Activated CD4-positive, alpha-beta T cell treated with anti-CD3 and anti-CD28 coated beads, Interleukin-2, amount 50 U/mL, for 4 hours (primary cell): ENCODE measurements at places on chromosomes 13 and 19.

GRCh38 chr19:3006075-3006767, 22.9 kb downstream of the TLE2 start:
- DNase-seq = no peak

GRCh38 chr13:26340807-26341206, 86.9 kb downstream of the CDK8 start:
- DNase-seq = no peak

DNA sequence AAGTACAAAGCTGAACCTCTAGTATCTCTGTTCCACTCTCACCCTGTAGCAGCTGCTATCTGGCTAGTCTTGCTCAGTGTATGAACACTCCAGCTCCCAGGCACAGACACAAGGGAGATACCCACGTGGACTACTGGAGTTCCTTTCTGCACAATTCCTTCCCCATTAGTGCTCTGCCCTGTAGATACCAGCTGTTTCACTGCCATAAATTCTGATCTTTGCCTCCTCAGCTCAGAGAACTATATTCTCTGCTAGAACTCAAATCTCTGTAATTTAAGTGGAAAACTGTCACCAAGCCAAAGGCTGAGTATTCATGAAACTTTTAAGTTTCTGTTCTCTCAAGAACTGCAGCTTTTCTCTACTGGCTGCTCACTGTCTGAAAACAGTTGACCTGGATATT, 273.7 kb downstream of the DIAPH3 start:
- no peak for DNase-seq

DNA sequence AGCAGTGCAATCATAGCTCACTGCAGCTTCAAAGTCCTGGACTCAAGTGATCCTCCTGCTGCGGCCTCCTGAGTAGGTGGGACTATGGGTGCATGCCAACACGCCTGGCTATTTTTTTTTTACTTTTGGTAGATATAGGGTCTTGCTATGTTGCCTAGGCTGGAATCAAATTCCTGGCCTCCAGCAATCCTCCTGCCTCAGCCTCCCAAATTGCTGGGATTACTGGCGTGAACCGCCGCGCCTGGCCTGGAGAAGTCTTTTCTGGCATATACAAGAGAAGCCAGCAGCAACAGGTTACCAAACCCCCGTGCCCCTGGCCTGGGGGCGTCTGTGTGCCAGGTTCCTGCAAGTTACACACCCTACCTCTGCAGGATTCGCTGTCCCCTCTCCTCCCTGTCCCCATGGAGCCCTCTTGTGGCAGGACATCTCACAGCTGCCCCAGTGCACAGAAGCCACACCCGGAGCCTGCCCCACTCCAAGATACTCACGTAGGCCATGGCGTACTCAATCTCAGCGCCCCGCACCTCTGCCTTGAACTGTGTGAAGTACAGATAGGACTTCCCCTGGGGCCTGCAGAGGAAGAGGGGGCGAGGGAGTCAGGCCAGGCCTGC, 9.9 kb downstream of the MYDGF start:
- no peak for DNase-seq

DNA sequence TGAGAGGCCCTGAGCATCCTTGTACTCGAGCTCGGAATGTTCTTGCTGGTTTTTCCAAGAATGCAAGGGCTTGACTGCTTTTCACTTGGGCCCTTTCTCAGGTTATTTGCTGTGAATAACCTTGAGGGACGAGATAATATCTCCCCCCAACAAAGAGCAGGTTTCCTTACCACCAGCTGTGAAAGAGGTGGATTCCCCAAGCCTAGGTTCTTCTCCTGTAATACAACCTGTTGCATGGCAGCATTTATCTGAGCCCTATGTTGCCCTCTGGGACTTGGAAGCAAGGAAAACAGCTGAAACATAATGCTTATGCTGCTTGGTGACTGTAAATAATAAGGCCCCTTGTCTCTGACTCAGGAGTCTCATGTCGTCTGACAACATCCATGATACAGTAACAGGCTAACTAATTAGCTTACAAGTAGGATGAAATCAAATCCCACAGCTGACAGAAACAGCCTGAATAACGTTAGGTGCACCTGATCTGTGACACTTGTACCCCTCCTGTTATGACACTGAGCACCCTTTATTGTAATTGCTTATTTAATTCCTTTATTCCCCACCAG, 43.6 kb upstream of the RCBTB2 start:
- no peak for DNase-seq

DNA sequence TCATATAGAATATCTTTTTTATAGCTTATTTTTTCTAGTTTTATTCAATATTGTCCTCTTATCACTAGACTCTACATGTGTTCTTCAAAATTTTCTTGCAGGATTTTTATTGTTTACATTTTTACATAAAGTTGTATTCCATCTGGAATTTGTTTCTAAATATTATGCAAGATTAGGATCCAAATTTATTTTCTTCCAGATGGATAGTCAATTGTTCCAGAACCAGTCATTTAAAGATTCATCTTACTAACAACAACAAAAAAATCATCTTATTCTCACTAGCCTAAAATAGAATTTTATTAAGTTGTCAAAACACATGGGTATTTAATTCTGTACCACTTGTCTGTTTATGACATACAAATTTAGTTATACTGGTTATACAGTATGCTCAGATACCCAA, 390.4 kb upstream of the GPC6 start:
- DNase-seq = no peak

DNA sequence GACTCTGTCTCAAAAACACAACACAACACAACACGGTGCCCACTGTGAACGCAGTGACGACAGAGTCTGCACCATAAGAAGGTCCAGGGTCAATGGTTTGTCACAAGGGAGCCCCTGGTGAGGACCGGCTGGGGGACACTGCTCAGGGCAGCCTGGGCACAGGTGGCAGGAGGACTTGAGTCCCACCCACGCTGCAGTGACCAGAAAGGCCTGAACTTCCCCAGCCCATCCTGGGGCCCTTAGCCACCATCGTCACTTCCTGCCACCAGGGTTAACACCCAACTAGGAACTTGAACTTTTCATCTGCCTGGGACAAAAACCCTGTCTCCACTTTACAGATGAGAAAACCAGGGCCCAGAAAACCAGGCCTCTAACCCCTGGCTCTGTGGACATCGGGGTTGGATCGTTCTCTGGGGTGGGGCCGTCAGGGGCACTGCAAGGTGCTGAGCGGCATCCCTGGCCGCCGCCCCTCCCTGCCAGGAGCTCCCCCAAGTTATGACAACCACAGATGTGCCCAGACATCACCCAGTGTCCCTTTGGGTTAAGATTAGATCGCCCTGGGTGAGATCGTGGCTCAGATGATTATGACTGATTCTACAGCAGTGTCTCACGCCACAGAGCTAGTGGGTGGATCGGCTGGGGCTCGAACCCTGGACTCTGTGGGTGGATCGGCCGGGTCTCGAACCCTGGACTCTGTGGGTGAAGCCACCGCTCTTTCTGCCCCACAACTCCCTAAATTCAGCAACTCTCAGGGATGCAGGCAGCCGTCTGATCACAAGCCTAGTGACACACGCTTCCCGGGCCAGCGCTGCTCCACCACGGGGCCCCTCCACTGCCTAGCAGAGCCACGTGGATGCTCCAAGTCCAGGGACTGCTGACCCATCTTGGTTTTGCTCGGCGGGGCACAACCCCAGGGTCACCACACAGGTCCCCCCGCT, 14.0 kb downstream of the MOB3A start:
- no peak for DNase-seq

GRCh38 chr13:52345048-52345447, 60.9 kb downstream of the THSD1 start:
- no peak for DNase-seq

- no peak for DNase-seq
These were observed 153.9 kb downstream of the MIPEP start for GRCh38 chr13:23735329-23735728.

DNA sequence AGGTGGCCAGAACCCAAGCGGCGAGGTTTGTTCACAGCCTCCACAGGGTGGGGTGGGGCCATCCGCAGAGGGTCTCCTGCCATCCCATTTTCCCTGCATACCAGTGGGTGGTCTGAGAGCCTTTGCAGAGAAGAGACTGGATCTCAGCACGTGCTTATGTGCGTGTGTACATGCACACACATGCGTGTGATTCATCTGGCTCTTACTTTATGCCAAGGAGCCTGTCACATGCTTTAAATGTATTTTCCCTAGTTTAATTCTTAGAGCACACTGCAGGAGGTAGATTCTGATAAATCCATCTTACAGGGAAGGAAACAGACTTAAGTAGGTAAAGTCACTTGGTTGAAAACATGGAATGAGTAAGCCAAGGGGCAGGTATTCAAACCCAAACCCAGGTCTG, 47.1 kb downstream of the CAPN12 start:
- no peak for DNase-seq

GRCh38 chr13:43787518-43787891, 733 bp upstream of the ENOX1 start:
- DNase-seq = no peak

DNA sequence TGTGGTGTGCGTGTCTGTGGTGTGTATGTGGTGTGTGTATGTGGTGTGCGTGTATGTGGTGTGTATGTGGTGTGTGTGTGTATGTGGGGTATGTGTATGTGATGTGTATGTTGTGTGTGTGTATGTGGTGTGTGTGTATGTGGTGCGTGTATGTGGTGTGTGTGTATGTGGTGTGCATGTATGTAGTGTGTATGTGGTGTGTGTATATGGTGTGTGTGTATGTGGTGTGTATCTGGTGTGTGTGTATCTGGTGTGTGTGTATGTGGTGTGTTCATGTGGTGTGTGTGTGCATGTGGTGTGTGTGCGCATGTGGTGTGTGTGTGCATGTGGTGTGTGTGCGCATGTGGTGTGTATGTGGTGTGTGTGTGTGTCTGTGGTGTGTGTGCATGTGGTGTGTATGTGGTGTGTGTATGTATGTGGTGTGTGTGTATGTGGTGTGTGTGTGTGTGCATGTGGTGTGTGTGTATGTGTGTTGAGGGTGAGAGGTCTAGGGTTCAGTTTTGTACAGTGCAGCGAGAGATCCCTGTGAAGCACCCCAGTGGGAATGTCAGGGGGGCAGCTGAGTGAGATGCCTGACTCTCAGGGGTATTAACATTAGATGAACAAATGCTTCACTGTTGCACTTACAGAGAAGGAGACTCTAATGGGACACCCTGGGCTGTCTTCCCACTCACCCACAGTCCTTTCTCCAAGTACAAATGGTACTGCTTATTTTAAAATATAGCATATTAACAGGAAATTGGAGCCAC, 61.3 kb upstream of the MEDAG start:
- DNase-seq = no peak
